Mesenchymal stem cell (in vitro differentiated cells and primary cell): ENCODE measurements at places on chromosomes 7 and 10.

DNA sequence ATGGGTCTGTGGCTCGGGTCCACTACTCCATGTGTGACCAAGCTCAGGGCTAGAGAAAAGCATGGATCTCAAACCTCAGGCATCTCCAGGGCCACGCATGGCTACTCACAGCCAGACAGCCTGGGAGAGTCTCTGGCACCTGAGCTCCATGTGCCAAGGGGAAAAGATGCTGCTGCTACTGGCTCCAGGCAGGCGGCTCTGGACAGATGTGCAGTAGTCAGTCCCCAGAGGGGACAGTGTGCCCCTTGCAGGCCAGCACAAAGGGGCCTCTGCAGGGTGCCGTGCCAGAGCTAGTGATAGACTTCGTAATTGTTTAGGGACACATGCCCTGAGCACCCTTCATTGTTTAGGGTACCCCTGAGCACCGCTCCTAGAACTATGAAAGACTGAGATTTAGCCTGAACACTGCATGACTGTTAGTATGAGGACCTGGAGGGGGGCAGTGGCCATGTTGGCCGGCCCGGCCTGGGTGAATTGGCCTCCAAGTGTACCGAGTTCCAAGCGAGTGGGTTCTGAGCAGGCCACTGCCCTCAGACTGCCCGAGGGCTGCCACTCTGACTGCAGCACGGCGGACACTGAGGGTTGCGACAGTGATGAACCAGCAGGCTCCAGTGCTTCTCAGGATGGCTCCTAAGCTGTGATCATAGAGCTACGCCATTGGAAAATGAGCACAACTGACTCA lies 80.7 kb downstream of the TCERG1L start:
- DNase-seq, result no peak

GRCh38 chr7:351256-351655 lies 61.3 kb downstream of the FOXL3 start:
- DNase-seq, result no peak

GRCh38 chr10:60611291-60611747 lies 167.0 kb upstream of the CDK1 start:
- DNase-seq, result peak; percentile 35

- no peak for DNase-seq
Observed at GRCh38 chr10:112803961-112804401, 146.1 kb upstream of the TCF7L2 start.

DNA sequence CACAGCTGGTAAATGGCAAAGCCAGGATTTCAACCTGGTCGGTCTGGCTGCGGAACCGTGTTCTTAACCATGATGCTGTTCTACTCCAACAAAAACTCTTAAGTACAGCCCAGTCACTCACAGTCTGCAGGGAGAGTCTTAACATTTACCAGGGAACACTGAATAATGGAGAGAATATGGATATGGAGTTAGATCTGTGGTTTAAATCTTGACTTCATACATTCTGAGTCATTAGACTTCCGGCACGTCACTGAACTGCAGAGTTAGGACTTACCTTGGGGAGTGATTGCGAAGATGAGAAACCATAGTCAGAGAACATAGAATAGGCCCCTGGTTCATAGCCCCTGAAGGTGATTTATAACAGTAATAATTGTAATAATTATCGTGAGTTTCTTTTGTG lies 61.7 kb downstream of the ADRA2A start:
- DNase-seq, result no peak

GRCh38 chr10:102678842-102679289 lies 34.6 kb downstream of the TRIM8 start:
- DNase-seq, result peak; percentile 78

GRCh38 chr7:143120691-143121405 lies 11.0 kb upstream of the PIP start:
- no peak for DNase-seq

DNA sequence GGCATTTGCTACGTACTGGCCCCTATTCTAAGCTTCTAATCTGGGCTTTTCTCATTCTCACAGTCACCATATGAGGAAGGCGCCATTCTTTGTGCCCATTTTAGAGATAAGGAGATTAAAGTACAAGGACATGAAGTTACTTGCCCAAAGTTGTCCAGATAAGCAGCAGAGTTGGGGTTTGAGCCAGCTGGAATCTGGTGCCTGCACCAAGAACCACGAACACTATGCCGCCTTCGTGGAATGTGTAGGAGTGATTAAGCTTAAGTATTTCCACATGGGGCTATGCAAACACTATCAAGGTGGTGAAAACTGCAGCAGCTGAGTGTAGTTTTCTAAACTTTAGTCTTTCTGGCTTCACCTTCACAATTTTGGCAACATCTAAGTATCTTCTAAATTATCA lies 342.7 kb upstream of the ETV1 start:
- DNase-seq, result no peak

DNA sequence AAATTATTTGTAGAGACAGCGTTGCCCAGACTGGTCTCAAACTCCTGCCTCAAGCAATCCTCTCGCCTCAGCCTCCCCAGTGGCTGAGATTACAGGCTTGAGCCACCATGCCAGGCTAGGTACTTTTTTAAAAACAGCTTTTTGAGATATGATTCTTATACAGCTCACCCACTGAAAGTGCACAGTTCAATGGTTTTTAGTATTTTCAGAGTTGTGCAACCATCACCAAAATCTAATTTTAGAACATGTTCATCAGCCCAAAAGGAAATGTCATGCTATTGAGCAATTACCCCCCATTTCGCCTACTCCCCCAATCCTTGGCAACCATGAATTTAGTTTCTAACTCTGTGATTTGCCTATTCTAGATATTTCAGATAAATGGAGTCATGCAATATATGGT lies 73.7 kb downstream of the EVX1 start:
- no peak for DNase-seq

DNA sequence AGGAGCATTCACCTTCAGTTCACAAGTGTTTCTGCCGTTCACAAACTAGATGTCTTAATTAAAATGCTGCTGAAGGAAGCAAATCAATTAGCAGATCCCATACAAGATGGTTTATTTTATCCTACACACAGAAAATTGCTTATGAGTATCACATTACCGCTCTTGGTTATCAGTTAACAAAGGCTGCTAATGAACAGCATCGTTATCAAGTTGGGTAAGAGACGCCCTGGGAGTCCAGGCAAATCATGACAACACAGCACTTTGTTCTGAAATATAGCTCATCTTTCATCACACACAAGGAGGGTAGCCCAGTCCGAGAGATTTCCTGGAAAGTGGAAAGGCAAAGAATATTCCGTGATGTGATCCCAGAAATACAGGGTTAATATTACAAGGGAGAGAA lies 20.8 kb upstream of the FAM170B start:
- DNase-seq, result no peak
